Sigmoid colon (tissue), 7 donors: ENCODE measurements at places on chromosomes 7 and 10. TPM values are rescaled to one million over a fixed set of nuclear protein-coding genes. Genes with fewer than 3 reads are reported as not detected.

EGR2 gene
- 1.7 TPM for total RNA-seq

FFAR4 gene
- 0.99 TPM for total RNA-seq

TAS2R60 gene
- total RNA-seq = not detected

CPEB3 gene
- total RNA-seq = 7.2 TPM

ADRA2A gene
- total RNA-seq = 2.8 TPM

CHST3 gene
- 25.5 TPM for total RNA-seq

INA gene
- total RNA-seq = 11.1 TPM

PPP1R9A gene
- total RNA-seq = 51.3 TPM

DNA sequence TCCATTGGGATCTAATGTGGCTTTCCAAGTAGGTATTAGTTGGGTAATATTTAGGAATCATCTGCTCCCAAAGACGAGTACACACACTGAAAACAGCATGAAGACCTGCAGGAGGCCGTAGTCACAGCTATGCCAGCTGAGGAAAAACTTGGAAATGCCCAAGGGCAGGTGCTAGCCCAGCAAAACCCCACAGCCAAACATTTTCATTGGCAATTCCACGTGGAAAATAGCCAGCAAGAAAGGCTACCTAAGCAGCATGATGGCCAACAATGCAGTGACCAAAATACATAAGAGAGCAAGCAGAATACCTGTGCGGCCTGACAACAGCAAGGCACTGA, 32.7 kb downstream of the DOCK4 start:
- no peaks in the 10 kb centered on the region for H3K36me3 ChIP-seq
- H3K27me3 ChIP-seq = no peaks in the 10 kb centered on the region
- no peak for DNase-seq

DNA sequence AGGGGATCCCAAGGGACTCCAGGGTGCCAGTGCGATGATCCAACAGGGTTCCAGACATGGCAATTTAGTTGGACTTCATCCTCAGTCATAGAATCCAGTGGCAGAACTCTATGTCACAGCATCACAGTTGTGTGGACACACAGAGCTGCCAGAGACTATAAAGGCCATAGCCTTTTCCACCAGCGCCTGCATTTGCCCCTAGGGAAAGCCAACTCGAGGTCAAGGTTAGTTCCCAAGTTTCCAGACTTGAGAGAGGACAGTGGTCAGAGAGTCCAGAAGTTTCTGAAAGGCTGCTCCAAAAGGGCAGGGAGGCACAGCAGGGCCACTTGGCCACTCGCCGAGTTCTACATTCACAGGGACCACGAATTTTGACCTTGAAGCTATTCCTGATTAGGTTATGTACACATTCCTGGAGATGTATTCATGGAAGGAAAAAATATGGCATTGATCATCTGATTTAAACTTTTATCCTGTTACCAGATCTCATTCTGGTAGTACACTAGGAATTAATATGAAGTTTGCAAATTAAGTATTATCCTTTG, 170.1 kb downstream of the KCNMA1 start:
- no peaks in the 10 kb centered on the region for H3K36me3 ChIP-seq
- no peak for DNase-seq
- peaks cover 41% of the 10 kb centered on the region for H3K4me1 ChIP-seq
- H3K4me3 ChIP-seq = no peak overlapping the region

DNA sequence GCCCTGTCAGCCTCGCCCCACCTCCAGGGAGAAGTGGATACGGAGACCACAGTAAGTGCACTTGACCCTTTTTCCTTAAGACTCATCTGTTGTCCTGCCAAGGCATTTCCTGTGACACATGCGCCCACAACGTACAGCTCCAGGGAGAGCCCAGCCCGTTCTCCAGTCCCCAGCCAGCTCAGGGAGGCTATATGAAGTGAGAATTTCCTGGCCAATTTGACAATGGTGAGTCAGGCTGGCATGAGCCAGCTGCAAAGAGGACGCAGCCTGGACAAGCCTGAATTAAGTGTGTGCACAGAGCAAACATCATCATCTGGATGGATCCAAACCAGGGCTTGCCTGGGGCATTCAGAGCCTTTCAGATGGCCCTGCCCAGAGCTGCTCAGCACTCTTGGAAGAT, 244.8 kb downstream of the KCNMA1 start:
- H3K36me3 ChIP-seq = no peaks in the 10 kb centered on the region
- DNase-seq = no peak
- H3K4me1 ChIP-seq = no peaks in the 10 kb centered on the region
- peak overlapping the region; percentile 61 for H3K27ac ChIP-seq
- H3K4me3 ChIP-seq = no peak overlapping the region

DNA sequence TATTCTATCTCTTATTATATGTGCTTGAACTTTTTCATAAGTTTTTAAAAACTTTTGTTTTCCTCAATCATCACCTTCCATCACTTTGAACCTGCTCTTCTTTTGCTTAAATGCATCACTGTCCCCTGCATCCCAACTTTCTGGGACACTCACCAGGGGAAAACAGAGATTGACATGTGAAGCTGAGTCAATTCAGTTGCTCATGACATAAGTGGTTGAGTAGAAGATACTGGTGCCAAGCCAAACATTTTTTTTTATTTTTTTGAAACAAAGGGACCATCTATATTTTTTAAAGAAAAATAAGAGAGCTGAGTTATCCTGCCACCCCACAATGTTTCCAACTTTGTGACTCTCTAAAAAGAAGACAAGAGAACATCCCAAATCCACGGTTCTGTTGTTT, 61.8 kb upstream of the AHR start:
- peaks cover 13% of the 10 kb centered on the region for H3K4me1 ChIP-seq
- H3K4me3 ChIP-seq = no peak overlapping the region
- no peak overlapping the region for H3K27ac ChIP-seq
- no peaks in the 10 kb centered on the region for H3K27me3 ChIP-seq
- DNase-seq = no peak
- no peaks in the 10 kb centered on the region for H3K36me3 ChIP-seq

DNA sequence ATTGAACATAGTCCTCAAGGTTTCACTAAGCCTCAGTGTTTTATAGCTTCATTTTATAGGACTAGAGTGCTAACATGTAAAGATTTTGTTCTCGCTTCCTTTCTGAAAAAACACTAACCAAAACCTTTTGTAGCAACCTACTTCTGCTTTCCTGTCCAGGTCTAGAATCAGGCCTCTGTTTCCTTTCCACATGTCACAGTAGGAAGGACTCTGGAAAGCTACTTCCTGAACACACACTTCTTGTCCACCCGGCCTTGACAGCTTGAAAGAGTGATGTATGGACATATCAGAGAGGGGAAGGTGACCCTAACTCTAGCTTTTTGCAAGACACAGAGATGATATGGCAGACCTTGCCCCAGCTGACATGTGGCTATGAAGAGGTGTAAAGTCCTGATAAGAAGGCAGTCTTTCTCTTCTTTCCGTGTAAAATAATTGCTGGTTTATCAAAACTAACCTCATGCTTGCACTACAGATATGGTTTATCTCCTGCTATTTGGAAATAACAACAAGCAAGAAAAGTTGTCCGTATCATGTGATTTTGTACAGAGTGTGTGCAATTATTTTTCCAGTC, 175.4 kb downstream of the SKAP2 start:
- no peak overlapping the region for H3K27ac ChIP-seq
- DNase-seq = no peak
- H3K36me3 ChIP-seq = no peaks in the 10 kb centered on the region
- no peak overlapping the region for H3K4me3 ChIP-seq

- H3K27ac ChIP-seq = no peak overlapping the region
- H3K27me3 ChIP-seq = no peaks in the 10 kb centered on the region
- H3K36me3 ChIP-seq = no peaks in the 10 kb centered on the region
- no peak for DNase-seq
- peaks cover 8% of the 10 kb centered on the region for H3K4me1 ChIP-seq
These were observed 19.7 kb downstream of the TMEM60 start for GRCh38 chr7:77778535-77778934.

DNA sequence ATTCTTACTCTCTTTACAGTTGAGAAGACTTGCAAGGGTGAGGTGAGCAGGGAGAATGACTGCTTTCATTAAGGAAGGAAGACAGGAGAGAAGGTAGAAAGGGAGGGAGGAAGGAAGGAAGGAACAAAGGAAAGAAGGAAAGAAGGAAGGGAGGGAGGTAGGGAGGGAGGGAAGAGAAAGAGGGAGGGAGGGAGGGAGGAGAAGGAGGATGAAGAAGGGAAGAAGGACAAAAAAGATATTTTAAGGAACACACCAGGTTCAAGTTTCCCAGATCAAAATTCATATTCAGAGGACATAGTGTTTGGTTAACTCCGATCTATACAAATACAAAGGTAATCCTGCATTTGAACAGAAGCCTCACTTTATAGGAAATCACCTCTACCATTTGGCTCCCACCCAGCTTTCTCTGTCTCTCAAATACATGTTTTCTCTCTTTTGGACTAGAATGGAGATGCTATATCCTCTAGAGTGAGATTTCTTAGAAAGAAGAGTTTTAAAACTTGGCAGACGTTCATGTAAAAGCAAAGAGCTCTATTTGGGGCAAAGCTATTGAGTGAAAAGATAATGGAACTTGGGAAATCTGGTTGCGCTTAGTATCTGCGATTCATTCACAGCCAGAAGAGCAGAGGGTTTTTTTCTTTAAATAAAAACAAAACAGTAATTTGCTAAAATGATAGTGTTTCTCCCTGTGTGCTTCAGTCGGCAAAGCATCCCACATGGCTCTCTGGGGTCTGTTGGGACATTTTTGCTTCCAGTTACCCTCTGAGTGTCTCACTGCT, 261.9 kb upstream of the LYZL1 start:
- no peaks in the 10 kb centered on the region for H3K4me1 ChIP-seq
- no peak overlapping the region for H3K4me3 ChIP-seq
- no peaks in the 10 kb centered on the region for H3K27me3 ChIP-seq
- no peak for DNase-seq
- H3K36me3 ChIP-seq = no peaks in the 10 kb centered on the region

DNA sequence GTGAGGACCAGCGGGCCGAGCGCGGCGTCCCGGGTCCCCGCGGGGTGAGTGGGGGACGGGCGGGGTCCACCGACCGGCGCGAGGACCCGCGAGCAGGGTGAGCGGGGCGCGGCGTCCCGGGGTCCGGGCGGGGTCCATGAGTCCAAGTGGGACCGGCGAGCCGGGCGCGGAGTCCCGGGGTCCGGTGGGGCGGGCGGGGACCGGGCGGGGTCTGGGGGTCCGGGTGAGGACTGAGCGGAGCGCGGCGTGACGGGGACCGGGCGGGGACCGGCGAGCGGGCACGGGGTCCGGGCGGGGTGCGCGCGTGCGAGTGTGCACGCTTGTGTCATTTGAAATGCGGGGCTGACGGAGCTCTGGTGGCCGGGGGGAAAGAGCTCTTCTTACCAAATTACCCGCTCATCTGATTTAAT, 765 bp downstream of the CELF2 start:
- peaks cover 28% of the 10 kb centered on the region for H3K4me1 ChIP-seq
- H3K27ac ChIP-seq = peak overlapping the region; percentile 79
- DNase-seq = peak; percentile 67
- H3K27me3 ChIP-seq = no peaks in the 10 kb centered on the region
- H3K36me3 ChIP-seq = no peaks in the 10 kb centered on the region

GRCh38 chr7:53800746-53801145, 741.4 kb upstream of the VSTM2A start:
- DNase-seq = no peak
- no peaks in the 10 kb centered on the region for H3K36me3 ChIP-seq
- H3K4me1 ChIP-seq = no peaks in the 10 kb centered on the region
- H3K4me3 ChIP-seq = no peak overlapping the region
- no peaks in the 10 kb centered on the region for H3K27me3 ChIP-seq
